ENCODE measurements at places on chromosomes 12 and 14.

- no peak for DNase-seq
Observed at GRCh38 chr12:111168009-111168900, 200.6 kb downstream of the PHETA1 start.

DNA sequence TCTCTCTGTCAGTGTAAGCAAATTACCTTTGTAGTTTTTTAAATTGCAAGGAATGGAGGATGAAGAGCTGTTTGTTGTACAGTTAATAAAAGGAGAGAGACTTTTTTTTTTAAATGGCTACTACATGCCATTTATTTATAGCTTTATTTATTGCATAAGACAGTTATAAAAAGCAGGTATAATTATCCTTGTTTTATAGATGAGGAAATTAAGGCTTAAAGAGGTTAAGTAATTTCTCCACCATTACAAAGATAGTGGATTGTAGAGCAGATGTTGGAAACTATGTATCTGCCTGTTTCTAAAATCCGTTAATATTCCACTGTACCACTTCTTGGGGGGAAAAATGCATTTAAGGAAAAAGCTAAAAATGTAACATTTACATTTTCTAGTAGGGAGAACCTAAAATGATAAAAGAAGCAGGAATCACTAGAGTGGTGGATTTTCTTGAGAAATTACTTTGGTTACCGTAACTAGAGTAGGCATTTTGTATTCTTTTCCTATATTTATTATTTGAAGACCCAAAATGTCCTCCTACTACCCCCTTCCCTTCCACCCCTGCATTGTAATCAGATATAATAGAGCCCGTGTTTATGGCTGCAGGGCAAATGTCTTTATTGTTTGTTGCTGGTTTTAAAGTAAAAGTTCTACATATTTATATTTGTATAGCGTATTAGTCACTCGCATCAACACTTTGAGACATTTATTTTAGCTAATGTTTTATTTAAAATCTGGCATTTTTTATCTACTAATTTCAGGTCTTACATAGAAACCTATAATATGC lies 2.3 kb downstream of the SNAPC1 start:
- no peak for DNase-seq

DNA sequence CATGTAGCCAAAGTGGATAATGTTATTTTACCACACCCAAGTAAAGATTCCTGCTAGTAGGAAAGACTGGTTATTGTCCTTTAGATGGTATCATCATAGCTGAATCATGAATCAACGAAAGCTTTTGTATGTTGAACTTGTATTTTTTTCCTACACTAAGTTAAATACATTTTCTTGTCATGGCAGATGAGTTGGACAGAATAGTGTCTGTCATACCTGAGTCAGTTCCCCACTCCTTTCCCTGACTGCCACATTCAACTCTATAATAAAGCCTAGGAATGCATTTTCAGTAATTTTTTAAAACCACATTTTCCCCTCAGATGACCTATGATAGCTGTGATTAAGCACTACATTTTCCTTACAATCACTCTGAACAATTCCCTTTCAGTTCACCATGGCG lies 9.3 kb upstream of the PTHLH start:
- no peak for DNase-seq

GRCh38 chr12:91562476-91562875 lies 379.9 kb upstream of the DCN start:
- peak; percentile 9 for DNase-seq

DNA sequence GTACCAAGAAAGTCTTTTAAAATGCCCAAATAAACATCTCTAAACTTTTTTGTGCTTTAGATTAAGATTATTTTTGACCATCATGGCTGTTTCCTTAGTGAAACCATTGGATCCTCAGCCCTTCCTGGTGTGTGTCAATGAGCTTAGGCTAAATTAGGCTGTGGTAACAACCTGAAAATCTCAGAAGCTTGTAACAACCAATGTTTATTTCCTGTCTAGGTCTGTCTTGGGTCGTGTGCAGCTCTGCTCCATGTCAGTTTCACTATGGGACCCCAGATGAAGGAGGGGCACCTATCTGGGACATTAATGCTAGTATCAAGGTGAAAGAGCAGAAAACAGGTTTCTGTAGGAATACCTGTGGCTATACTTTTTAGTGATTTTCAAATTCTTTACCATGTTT lies 49.9 kb downstream of the KCNMB4 start:
- no peak for DNase-seq

GRCh38 chr14:32587461-32587860 lies 258.4 kb downstream of the AKAP6 start:
- no peak for DNase-seq

DNA sequence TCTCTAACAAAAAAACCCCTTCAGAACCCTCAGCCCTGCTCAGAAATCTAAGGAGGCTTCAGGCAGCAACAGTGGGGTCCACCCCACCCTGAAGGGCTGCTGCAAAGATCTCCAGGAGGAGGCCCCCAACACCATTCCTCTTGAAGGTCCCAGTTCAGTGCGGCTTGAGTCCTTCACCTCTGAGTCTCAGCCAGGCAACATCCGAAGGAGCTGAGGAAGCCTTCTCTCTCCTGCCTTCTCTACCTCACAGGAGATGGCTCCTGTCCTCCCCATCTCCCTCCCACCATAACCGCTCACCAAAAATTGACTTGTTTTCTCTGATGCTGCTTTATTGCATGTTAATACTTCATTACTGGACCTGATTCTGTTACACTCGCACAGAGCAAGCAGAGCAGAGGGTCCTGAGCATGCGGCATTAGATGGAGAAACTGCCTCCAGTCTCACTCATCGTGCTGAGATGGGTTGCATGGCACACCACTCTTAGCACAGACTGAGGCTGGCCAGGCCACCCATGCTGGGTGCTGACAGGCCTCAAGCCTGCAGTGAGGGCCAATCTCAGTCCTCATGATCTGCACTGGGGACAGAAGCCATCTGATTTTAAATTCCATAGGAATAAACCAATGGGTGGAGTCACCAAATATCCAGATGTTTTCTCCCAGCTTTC lies 224.8 kb downstream of the CACNA1C start:
- no peak for DNase-seq

DNA sequence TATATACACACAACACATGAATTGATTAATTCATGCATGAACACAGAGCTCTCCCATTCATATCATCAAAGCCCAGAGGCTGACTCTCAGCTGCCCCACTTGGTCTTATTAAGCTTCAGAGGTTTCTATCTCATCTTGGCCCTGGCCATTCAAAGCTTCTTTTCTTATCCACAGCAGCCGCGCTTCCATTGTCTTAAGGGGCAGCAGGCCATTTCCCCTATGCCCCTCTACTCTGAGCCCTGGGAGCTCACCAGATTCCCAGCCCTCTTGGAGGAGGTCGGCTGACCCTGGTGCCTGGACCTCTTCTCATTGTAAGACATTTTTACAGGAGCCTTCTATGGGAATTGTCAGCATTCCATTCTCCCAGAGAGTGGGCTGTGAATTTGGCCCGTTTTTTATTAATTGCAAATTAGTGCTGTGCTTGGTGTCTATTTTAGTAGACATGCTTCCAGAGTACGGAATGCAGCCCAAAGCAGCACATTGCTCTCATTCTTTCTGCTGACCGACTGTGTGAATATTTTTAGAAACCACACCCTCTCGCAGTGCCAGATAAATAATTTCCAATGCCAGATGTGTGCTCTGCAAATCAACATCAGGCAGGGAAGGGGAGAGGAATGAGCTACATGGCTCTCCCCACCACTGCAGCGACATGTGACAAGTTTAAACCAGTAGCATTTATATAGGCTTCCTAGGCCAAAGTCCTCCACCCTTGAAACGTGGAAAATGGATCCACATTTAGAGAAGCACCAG lies 58.5 kb downstream of the NUAK1 start:
- DNase-seq = peak; percentile 27

DNA sequence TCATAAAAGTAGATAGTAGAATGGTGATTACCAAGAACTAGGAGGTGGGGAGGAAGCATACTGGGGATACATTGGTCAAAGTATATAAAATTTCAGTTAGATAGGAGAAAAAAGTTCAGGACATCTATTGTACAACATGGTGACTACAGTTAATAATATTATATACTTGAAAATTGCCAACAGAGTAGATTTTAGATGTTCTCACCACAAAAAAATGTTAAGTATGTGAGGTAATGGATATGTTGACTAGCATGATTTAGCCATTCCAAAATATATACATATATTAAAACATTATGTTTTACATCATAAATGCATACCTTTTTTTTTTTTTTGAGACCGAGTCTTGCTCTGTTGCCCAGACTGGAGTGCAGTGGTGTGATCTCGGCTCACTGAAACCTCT lies 31.0 kb downstream of the TMEM116 start:
- peak; percentile 30 for DNase-seq

DNA sequence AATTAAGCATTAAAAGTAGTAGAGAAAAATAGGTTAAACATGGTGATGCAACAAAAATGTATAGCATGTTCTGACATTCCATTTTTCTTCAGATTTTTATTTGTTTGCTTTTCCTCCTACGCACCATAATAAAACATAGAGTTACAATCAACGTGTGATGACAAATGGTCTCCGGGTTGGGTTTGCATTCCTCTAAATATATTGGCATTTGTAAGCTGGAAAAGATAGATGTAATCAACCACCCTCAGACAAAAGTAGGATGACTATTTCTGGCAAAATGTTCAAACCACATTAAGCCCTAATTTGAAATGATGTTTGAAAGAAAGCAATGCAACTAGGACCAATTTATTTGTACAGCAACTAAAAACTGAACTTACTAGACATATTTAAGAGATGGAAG lies 58.4 kb downstream of the SLC25A21 start:
- DNase-seq = no peak

DNA sequence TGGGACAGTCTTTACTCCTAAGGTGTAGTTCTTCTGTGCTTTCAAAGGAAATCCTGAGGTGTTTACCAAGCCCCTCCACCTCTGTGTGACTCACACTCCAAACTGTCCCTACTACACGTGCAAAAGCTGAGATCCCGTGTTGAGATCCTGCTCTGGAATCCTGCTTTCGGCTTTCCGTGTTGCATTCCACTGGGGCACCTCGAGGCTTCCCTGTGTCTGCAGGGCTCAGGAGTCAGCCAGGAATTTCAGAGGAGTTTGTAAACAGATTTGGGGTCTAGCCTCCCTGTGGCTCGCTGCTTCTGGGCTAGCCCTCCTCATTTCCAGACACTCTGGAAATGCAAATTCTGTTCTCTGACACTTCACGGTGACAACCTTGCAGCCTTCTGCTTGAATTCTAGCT lies 48.4 kb downstream of the CACNA2D4 start:
- DNase-seq = no peak

GRCh38 chr12:95874452-95874851 lies 15.7 kb downstream of the SNRPF start:
- DNase-seq = no peak

DNA sequence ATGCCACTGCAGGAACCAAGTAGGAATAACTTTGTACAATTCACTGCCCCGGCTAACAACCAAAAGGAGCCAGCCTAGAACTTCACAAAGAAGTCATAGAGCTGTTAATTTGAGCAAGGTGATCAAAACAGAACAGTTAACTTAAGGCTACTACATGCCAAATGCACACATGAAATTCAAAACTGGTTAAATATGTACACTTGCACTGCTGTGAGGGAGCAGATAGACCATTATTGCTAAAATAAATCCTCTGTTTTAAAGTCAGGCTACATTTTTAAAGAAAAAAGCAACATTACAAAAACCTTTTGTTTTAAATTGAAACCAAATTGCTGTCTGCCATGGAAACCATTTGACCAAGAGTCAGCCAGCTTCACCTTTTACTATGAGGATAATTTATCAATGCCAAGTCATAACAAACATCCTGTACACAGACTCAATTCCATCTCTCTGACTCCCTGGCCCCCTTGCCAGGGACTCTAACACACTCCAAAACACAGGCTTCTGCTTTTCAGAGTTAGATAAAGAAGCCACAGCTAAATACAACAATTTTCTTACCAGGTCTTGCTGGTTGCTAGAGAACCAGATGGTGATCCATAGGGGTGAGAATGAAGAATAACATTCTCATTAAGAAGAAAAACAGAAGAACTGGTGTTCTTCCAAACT lies 84.0 kb downstream of the LRP6 start:
- DNase-seq = no peak

DNA sequence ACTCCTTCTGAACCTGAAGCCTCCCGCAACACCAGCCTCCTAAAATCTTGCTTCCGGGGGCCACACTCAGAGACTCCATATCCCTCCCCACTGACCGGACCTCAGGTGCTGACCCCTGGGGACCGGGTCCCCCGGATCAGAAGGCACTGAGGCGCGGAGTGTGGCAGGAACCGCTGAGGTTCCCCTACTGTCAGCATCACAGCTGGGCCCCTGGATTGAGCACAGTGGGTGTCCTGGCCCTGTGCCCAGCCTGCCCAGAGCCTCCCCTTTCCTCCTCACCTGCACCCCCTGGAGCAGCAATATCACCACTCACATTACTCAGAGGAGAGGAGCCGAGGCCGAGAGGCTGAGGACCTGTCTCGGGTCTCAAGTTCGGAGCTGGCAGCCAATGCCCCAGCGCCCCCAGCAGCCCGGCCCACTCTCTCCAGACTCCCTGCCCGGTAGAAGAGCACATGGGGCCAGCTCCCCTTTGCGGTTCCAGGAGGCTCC lies 101.2 kb upstream of the EIF5 start:
- DNase-seq = no peak

DNA sequence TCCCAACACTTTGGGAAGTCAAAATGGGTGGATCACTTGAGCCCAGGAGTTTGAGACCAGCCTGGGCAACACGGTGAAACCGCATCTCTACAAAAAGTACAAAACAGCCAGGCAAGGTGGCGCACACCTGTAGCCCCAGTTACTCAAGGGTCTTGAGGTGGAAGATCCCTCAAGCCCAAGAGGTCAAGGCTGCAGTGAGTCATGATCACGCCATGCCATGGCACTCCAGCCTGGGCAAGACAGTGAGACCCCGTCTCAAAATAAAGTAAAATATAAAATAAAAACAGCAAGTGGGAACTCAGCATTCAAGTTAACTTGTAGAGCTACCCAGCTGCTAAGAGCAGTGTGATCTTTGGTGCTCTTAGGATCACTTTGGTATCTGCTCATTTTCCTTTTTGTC lies 12.7 kb downstream of the RFC5 start:
- DNase-seq = no peak

GRCh38 chr12:38427442-38427841 lies 110.9 kb downstream of the ALG10B start:
- DNase-seq = no peak

- no peak for DNase-seq
Observed at GRCh38 chr12:129073157-129073915, 220.1 kb downstream of the GLT1D1 start.

GRCh38 chr14:92819011-92819597 lies 25.0 kb downstream of the GOLGA5 start:
- DNase-seq = no peak

GRCh38 chr14:94394581-94395207 lies 6.3 kb upstream of the SERPINA1 start:
- no peak for DNase-seq

Data from ACHN (cell line).